ENCODE measurements at places on chromosomes 11 and 22. TPM values are rescaled to one million over a fixed set of nuclear protein-coding genes. Genes with fewer than 3 reads are reported as not detected.

GRCh38 chr11:19772480-19772879, 59.8 kb downstream of the NAV2 start:
- DNase-seq = no peak

DNA sequence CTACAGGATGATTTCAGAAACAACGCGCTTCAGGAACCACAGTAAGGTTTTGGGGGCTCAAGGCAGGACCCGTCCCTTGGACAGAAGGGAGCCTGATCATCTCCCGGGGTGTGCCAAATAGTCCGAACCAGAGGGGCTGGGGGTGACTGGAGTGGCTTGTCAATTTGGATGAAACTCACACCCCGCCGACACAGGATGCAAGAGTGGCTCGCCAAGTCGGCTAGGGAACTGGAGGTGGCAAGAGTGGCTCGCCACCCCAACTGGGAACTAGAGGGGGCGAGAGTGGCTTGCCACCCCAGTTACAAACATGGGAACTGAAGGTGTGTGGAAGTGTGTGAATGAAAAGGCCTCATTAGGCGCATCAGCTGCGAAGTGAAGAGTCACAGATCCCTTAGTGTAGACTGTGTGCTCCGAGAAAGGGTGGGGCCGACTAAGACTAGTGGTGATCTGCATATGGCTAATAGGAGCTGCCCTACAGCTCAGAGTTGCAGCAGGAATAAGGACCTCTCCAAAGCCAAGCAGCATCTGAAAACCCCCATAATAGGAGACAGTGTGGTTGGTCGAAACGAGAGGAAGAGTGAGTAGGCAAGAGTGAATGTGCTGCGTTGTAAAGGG, 26.6 kb upstream of the CPT1A start:
- no peak for DNase-seq

- DNase-seq = no peak
Observed at GRCh38 chr11:134632347-134633119, 220.5 kb upstream of the B3GAT1 start.

DNA sequence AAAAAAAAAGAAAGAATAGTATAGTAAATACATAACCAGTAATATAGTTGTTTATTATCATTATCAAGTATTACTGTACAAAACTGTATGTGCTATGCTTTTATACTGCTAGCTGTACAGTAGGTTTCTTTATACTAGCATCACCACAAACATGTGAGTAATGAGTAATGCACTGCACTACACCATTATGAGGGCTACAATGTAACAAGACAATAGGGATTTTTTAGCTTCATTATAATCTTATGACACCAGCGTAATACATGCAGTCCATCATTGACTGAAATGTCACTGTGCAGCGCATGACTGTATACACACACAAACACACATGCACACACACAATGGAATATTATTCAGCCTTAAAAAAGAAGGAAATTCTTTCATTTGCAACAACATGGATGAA, 111.5 kb upstream of the ZBED5 start:
- DNase-seq = no peak

DNA sequence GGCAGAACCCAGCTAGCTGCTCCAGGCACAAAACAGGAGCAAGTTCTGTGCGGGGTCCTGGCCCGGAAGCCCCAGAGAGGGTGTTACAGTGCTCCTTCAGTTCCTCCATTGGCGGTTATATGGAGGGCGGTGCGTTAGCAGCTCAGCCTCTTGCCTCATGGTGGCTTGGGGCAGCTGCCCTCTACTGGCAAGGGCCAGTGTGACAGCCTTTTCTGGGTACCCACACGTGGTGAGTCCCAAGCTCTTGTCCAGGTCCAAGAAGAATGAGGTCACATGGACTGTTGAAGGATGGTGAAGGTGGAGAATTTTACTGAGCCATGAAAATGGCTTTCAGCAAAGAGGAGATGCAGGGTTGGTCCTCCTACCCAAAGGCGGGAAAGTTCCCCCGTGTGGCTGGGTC, 100.5 kb downstream of the WT1 start:
- DNase-seq = no peak

- no peak for DNase-seq
Observed at GRCh38 chr11:61370349-61371005, 8.3 kb downstream of the TMEM138 start.

DNA sequence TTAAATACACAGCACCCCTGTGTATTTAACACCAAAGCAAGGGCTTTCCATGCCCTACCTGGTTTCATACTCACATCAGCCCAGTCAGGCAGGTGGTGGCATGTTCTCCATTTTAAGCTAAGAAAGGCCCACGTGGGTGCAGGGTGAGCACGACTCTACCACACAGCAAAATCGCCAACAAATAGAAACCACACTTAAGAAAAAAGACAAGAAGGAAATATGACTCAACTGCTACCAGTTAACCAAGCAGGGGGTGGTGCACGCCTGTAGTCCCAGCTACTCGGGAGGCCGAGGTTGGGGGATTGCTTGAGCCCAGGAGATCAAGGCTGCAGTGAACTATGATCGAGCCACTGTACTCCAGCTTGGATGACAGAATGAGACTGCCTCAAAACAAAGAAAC, 35.2 kb upstream of the TFIP11 start:
- no peak for DNase-seq

DNA sequence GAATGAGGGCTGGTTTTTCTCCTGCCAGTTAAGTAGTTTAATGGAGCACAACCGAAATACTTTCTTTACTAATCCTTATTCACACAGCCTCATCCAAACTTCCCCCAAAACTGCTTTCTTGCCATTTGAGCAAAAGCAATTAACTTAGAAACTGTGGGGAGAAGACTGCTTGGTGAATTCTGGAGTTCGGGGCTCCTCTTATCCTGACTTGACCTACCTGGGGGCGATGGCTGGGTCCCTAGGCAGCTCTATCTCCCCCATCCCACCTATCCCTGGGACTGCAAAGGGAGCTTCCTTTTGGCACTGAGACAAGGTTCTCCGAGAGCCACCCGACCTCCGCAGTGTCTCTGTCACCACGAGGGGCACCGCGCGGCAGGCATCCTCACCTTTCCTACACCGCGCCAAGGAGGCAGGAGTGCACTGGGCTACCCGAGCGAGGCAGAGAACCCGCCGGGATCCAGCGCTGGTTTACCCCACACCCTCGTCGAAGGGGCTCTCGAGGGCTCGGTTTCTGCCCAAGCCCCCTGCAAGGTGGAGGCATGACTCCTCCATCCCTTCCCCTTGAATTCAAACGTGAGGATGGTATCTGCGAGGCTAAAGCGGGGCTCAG, 759 bp downstream of the DESI1 start:
- peak; percentile 78 for DNase-seq

DNA sequence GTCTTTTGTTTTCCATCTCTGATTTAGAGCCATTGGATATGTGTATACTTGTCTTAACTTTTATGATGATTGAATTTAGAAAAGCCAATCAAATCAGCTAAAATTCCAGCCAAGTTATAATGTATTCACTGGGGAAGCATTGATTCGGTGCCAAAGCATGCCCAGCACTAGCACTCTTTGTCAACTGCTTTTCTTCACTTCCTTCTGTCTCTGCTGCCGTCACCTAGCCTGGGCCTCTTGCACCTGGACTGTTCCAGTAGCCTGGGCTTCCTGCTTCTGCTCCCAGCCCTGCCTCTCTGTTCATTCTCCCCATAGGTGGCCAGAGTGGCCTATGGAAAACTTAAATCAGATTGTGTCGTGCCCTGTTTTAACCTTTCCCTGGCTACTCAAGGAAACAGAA, 80.7 kb downstream of the NAV2 start:
- DNase-seq = no peak

DNA sequence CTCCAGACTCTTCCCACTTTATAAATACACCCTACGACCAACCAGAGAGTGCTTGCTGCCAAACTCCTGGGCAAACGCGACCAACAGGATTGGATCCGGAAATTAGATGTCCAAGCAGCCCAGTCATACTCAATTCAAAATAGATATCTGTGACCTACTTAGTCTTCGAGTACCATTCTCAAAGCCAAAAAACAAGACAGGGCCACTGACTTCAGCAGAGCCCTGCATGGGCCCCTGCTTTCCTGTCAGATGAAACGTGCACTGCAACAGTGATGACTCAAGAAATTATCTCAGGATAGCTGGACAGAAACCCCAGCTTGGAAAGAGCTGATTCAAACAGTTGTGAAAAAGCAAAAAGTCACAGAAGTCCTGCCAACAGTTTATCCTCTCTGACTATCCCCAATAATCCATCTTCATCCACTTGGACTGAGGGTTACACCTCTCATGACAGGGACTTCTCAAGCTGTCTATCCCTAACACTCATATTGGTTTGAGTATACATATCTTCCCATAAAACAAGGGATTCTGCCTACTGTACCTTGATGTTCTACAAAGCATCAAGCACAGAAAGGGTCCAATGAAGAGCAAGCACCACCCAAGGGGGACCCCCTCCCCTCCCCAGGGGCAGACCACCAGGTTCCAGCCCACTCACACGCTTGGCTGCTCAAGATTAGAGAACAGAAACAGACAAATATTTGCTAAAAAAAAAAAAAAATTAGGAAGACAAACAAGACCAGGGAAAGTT, 17.4 kb downstream of the SMCO4 start:
- peak; percentile 65 for DNase-seq

DNA sequence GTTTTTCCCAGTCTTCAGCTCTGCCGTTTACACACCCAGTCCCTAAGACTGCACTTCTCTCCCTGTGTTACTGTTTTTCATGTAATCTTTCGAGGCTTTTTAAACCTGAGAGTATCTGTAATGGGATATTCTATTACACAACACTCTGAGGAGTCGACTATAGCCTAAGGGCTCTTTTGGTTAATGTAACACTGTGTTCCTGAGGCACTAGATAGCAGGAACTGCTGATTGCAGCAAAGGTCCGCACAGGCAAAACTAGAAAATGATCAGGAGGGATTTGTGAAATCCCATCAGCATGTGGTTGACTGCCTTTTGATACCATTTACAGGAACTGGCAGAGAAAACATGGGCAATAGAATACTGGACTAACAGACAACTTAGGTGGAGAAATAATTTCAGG, 512.3 kb upstream of the RAG2 start:
- DNase-seq = no peak

- peak; percentile 43 for DNase-seq
Observed at GRCh38 chr11:200224-201003, 6.8 kb downstream of the BET1L start.

DNA sequence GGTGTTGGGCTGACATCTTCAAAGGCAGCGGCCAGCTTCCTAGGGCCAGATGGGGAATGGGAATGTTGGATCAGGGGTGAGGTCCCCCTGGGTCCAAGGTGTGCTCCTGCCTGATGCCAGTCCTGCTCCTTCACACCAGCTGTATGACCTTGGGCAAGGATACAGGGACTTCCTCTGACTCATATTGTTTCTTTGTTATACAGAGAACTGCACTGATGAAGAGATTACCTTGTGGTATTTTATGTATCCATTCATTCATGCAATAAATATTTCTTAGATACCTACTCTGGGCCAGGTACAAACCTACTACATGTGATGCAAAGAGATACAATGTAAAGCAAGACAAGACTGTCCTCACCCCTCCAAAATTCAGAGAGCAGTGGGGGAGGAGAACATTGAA, 3.9 kb upstream of the OPCML start:
- no peak for DNase-seq

- DNase-seq = no peak
Observed at GRCh38 chr11:114796954-114797721, 118.8 kb downstream of the NXPE2 start.

DNA sequence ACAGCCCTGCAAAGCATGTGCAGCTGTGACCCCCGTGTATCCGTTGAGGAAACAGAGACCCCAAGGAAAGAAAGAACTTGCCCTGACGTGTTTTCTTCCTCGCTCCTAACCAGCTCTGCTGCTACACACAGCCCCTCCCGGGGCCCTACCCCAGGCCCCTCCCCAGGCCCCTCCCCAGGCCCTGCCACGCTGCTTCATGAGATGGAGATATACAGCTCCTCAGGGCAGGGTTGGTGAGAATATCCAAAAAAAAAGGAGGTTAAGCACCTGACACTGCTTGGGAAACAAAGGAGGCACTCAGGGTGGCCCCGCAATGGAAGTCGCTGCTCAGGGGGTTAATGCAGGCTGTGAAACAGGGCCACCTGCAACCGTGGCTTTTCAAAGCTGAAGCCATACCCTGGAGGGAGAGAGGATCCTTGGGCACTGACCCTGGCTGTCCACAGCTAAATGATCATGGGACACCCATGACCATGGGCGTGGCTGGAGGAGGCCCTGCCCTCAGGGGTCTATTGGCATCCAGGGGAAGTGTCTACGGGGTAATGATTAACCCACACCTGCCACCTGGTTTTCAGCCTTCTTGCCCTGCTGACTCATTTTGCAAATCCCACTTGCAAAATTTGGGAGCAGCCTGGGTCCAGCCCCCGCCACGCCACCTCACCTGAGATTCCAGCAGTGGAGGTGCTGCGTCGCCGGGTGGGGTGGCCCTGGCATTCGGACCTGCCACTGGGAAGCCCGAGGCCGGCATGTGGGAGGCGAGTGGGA, 112.1 kb upstream of the ANO1 start:
- DNase-seq = peak; percentile 56

GRCh38 chr11:15551901-15552851, 437.5 kb downstream of the INSC start:
- no peak for DNase-seq

DNA sequence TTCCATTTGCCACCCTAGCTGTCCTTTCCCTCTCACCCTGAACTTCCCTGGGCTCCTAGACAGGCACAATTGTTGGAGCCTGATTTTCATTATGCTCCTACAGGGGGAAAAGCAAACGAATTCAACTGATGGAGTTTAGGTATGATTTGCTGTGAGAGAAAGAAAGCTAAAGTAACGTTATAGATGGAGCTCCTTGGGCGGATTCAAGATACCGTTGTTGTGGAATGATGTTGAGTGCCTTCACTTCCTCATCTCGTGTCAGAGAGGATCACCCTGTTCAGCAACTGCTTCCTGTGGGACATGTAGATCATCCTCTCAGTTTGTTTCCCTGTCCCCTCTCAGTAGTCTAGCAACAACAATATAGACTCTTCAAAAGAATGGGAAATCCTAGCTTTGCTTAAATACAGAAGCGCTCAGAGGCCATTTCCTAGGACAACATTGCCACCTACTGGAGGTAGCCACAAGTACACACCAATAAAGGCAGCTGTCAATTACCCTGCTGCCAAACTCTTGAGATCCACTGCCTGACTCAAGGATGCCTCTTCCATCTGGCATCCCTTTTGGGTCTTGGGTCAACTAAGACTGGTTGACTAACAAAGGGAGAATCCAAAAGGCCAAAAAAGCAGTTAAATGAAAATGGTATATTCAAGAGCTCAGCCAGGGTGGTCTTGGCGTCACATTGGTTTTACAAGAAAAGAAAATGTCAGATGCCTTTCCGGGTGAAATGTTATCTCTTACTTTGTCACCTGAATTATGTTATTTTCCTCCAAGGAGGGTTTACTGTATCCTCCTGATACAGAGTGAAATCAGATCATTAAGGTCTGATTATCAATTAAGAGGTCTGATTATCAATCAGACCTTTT, 13.5 kb upstream of the DTX4 start:
- no peak for DNase-seq

Gene SPDYC
- total RNA-seq = not detected

Gene MAP6
- 6.3 TPM for total RNA-seq

Gene NTM
- 114 TPM for total RNA-seq

Gene GPR83
- 0.20 TPM for total RNA-seq

Gene SMTNL1
- not detected for total RNA-seq

Gene DERL3
- 11.4 TPM for total RNA-seq

Gene TMEM151A
- 0.25 TPM for total RNA-seq

Gene ZC3H12C
- 13.6 TPM for total RNA-seq

Gene SCGB2A2
- total RNA-seq = not detected

Gene NLRP10
- total RNA-seq = not detected

Gene EPS8L2
- total RNA-seq = 5.5 TPM

Gene TRPT1
- total RNA-seq = 78.1 TPM

Gene NRXN2
- total RNA-seq = 2.1 TPM

Gene C11orf91
- not detected for total RNA-seq

Gene CD6
- total RNA-seq = 0.74 TPM

Gene MUC6
- total RNA-seq = not detected

Gene MPZL2
- total RNA-seq = 8.8 TPM

Data from right cardiac atrium (tissue), 5 donors.